ENCODE measurements at places on chromosomes 2 and 18. TPM values are rescaled to one million over a fixed set of nuclear protein-coding genes. Genes with fewer than 3 reads are reported as not detected.

Gene TACR1
- polyA plus RNA-seq: 0.14 TPM

Gene POTEI
- polyA plus RNA-seq: not detected

Gene DPP10
- polyA plus RNA-seq: not detected

Gene SIGLEC15
- not detected for polyA plus RNA-seq

Measured in A549 (cell line).